ENCODE measurements at places on chromosomes 11 and 22. TPM values are rescaled to one million over a fixed set of nuclear protein-coding genes. Genes with fewer than 3 reads are reported as not detected.

DNA sequence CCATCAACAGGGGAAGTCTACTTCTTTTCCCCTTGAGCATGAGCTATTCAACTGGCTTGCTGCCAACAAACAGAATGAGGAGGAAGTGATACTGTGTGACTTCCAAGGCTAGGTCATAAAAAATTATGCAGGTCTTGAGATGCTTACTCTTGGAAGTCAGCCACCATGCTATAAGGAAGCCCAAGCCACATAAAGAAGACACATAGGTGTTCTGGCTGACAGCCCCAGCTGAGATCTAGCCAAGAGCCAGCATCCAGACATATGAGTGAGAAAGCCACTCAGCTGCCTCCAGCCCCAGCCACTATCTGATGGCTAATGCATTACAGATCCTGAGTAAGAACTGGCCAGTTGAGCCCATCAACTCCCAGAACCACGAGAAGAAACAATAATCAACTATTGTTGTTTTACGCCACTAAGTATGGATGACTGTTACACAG, 31.0 kb upstream of the PPP2R1B start:
- H3K27me3 ChIP-seq, result no peaks in the 10 kb centered on the region
- H3K4me1 ChIP-seq, result peaks cover 10% of the 10 kb centered on the region
- H3K4me3 ChIP-seq, result no peak overlapping the region
- no peak for DNase-seq
- H3K27ac ChIP-seq, result no peak overlapping the region

GRCh38 chr11:123093739-123094138, 31.8 kb upstream of the HSPA8 start:
- peaks cover 5% of the 10 kb centered on the region for H3K36me3 ChIP-seq
- no peak overlapping the region for H3K4me3 ChIP-seq
- H3K4me1 ChIP-seq, result peaks cover 5% of the 10 kb centered on the region
- H3K27me3 ChIP-seq, result no peaks in the 10 kb centered on the region
- DNase-seq, result no peak

The INSC gene
- not detected for total RNA-seq

The TMEM86A gene
- total RNA-seq, result 0.21 TPM
